Activated CD8-positive, alpha-beta T cell treated with anti-CD3 and anti-CD28 coated beads, Interleukin-2, amount 10 ng/mL, durations not matched to agents 7 days and 5 days (primary cell): ENCODE measurements at places on chromosomes 5 and 9.

DNA sequence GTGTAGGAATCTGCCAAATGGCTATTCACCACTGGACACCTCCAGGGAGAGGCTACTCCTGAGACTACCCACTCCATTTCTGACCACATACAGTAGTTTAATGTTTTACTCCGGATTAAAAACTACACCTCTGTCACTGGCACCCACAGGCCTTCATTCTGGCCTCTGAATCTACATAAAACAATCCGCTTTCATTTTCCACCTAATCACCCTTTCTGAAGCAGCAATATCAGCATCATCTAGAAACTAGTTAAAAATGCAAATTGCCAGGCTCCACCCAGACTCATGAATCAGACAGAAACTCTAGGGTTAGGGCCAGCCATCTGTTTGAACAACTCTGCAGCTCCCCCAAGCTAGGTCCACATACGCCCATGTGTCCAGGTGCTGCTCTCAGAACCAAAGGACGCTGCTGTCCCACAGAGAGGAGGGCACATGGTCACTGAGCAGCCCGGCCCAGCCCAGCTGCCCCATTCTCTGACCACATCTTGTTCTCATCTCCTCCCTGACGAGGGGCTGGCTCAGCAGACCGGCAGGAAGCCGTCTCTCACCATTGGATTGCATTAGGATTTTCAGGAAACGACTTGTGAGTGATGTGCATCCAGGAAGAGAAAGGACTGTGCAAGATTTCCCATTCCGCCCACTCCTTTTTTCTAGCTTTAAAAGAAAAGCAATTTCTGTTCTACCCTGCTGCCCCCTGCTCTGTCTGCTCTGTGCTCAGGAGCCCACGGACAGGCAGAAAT lies 34.7 kb downstream of the ADAM19 start:
- peak; percentile 60 for DNase-seq

DNA sequence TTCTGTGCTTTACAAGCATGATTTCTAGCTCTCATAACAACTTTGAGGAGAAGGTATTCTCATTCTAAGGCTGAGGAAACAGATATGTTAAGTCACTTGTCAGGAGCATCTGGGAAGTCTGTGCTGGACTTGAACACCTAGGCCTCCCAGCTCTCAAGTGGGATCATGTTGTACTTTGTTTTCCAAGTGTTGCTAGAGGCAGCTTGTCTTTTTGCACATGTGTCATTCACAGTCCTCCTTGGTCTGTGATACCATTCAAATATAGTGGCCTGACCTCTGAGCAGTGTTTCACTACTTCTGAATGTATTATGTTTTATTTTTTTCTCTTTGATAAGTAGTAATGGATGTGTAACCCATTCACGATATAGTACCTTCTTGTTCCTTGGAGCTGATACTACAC lies 21.2 kb downstream of the ZSWIM6 start:
- DNase-seq = no peak

- DNase-seq = no peak
Observed at GRCh38 chr5:171593401-171593800, 174.0 kb downstream of the FGF18 start.

DNA sequence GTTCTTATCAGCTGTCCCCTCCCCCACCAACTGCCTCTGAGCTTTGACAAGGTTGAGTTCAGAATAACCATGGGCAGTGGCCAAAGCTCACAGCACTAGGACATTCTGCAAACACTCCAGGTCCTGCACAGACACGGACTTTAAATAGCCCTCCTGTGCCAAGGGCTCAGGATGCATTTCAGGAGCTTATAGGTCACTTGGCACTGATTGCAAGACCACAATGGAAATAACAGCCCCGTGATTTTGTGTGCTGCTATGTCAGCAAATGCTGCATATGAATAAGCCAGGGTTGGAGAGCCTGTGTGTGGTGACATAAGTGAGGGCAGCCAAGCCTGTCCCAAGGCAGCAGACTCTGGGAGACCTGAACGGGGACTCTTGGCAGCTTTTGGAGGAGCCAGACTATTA lies 150.7 kb downstream of the DMRT2 start:
- DNase-seq = no peak

DNA sequence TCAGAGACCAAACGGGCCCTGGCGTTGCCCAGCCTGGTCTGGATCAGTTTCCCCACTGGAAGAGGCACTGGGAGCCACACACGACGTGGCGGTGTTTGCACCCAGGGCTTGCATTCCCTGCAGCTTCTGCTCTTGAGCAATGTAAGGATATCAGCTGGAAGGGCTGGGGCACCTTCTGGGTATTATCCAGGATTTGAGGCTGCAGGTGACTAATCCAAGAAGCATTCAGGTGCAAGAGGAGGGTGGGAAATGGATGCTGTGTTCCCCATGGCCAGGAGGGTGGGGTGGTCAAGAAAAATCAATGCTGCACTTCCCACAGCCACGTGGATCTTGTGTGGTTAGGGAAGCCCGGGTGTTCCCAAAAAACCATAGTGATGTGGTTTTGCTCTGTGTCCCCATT lies 430.9 kb downstream of the IRX2 start:
- no peak for DNase-seq

GRCh38 chr5:76733049-76733417 lies 17.1 kb downstream of the F2R start:
- peak; percentile 67 for DNase-seq

DNA sequence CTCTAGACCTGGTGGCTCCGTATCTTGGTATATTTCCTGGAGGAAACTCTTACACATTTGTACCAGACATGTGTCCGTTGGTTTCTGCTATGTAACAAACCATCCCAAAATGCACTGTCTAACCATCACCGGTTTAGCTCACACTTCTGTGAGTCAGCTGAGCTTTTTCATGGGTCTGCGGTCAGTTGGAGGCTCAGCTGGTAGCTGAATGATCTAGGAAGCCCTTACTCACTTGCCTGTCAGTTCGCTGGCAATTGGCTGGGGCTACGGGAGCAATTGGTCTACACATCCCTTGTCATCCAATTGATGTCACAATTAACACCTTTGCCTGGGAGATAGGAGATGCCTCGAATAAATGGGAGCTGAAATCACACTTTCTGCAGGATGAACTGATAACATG lies 11.6 kb upstream of the WHRN start:
- DNase-seq = no peak

- no peak for DNase-seq
Observed at GRCh38 chr9:6198251-6198650, 17.4 kb upstream of the IL33 start.

DNA sequence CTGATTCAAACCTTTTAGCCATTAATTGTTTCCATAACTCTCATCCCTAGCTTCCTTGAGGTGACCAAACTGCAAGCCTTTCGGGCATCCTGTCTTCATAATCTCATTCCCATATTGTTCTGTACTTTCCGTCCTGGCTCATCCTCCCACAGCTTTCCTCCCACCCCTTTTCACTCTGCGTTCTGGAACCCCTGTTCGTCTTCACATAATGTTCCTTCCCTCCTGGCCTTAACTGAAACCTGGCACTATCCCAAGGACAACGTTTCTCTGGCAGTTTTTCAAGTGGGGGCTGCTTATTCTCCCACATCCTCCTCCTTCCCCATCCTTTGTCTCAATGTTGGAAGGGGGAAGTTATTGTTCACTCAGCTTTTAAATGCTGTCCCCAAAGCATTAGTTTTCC lies 1.5 kb downstream of the ZNF189 start:
- no peak for DNase-seq

GRCh38 chr9:132381966-132382541 lies 24.6 kb downstream of the TTF1 start:
- no peak for DNase-seq

DNA sequence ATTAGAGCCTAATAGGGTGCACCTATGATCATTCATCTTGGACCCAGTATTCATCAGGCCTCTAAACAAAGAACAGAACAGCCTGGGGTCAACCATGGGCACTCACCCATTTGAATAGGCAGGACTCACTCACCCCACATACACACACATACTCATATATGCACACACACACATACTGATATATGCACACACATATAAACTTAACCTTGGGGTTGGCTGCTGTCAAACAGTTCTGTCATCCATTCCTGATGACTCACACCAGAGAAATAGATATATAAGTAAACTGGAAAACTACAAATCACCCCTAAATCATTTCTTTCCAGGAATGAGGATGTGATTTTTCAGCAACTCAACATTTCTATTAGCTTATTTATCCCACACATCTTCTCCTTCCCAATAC lies 51.3 kb downstream of the ARL15 start:
- no peak for DNase-seq

- peak; percentile 87 for DNase-seq
Observed at GRCh38 chr5:140357726-140358093, 2.3 kb upstream of the SLC4A9 start.

GRCh38 chr9:31210978-31211570 lies 1173.4 kb upstream of the ACO1 start:
- DNase-seq = no peak

- peak; percentile 22 for DNase-seq
Observed at GRCh38 chr5:69492923-69493395, 369 bp downstream of the OCLN start.

GRCh38 chr5:94849324-94849723 lies 230.9 kb downstream of the SLF1 start:
- DNase-seq = no peak

- DNase-seq = no peak
Observed at GRCh38 chr5:171023508-171023907, 161.7 kb downstream of the RANBP17 start.

GRCh38 chr5:151280443-151280842 lies 23.1 kb downstream of the SLC36A3 start:
- no peak for DNase-seq

DNA sequence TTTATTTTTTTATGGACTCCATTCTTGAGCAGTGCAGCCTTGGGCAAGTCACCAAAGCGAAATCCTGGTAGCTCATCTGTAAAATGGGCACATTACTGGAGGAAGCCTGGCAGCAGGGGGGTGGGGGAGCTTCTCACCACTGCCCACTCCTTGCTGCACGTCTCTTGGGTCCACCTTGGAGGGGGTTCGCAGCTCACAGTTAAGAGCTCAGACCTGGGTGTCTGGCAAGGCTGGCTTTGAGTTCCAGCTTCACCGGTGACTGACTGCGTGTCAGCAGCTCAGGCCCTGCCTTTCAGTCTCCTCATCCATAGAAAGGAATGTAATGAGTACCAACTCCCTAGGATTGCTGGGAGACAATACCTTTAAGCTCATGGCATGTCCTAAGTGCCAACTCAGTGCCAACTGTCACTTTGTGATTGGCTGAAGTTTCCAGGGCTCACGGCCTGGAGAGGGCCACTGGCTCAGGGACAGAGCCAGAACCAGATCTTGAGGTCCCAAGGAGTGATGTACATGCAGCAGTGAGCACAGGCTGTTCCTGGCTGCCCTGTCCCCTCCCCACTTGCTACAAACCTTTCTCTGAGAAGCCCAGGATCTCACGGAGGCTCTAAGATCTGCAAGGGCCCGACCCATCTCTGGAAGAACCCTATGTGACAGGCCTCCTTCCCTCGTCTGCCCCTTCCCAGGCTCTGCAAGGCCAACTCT lies 72.9 kb downstream of the C9orf50 start:
- DNase-seq = no peak

DNA sequence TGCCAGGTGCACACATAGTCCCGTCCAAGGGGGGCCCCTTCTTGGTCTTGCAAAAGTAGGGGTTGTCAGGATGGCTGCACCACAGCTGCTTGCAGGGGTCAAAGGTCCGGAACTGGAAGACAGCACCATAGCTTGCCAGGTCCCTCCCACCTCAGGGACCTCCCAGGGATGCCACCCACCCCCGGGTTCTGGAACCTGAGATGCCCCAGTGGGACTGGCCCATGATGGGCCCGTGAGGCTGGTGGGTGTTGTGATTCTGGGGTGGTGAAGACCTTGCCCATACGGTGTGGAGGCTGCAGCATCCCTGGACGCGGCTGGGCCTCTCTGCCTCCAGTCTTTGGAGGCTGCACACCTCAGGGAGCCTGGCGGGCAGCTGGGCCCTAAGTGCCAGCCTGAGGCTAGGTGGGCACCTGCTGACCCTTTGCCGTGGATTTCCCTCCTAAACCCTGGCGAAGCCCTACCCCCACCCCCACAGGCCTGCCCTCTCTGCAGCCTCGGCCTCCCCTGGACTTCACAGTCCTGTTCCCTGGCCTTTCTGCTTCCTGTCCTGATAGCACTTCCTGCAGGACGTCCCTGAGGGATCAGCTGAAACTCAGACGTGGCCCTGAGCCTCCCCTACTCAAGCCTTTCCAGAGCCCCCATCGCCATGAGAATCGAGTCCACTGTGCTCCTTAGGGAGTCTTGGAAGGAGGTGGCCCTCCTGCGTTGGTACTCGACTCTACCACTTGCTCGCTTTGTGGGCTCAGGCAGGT lies 92.1 kb downstream of the ZNF354C start:
- no peak for DNase-seq

DNA sequence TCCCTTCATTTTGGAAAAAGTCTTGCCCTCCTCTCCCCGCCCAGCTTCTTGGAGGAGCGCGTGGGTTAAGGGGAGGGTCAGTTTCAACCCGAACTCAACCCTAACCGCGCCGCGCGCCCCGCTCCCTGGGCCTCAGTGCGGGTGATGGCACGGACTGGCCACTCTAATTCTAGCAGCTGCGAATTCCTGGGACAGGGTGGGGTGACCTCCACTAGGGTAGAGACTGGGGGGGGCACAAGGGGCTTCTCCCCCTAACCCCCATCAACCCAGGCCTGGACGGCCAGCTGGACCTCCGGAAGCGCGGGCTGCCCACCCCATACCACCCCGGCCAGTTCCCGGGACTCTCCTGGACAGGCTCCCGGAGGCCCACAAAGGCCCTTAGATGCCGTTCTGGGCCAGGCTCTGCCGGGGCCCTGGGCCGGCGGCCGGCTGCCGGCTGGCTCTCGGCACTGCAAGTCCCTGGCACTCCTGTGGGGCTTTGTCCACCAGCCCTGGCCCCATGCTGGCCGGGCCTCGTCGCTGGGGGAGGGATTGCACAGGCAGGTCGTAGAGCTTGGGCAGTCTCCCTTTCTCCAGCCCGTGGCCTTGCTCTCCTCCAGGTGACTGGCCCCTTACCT lies 7.2 kb upstream of the PSD2 start:
- no peak for DNase-seq

DNA sequence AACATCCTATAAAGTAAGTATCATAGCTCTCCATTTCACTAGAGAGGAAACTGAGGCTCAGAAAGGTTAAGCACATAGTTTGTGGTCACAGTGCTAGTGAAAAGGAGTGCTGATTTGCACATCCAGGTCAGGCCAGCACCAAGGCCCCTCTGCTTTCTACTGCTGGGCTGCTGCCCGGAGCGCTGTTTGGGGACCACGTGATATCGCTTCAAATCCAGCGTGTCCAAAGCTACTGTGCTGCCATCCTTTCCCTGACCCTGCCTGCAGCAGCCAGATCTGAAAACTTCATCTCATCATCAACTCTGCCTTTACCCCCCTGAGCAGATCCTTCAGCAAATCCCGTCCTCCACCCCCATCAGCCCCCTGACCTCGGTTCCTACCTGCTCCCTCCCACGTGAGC lies 40.7 kb upstream of the AKNA start:
- DNase-seq = no peak
